ENCODE measurements at places on chromosomes 13 and 19. TPM values are rescaled to one million over a fixed set of nuclear protein-coding genes. Genes with fewer than 3 reads are reported as not detected.

- H3K4me3 ChIP-seq, result no peak overlapping the region
- H3K27ac ChIP-seq, result no peak overlapping the region
- DNase-seq, result no peak
- no peaks in the 10 kb centered on the region for H3K36me3 ChIP-seq
- no peaks in the 10 kb centered on the region for H3K4me1 ChIP-seq
- no peaks in the 10 kb centered on the region for H3K27me3 ChIP-seq
Measured at GRCh38 chr19:19584356-19584755, 34.1 kb downstream of the PBX4 start.

- DNase-seq, result no peak
- no peak overlapping the region for H3K27ac ChIP-seq
- no peak overlapping the region for H3K4me3 ChIP-seq
Measured at GRCh38 chr13:76890021-76890420, 3.8 kb upstream of the KCTD12 start.

DNA sequence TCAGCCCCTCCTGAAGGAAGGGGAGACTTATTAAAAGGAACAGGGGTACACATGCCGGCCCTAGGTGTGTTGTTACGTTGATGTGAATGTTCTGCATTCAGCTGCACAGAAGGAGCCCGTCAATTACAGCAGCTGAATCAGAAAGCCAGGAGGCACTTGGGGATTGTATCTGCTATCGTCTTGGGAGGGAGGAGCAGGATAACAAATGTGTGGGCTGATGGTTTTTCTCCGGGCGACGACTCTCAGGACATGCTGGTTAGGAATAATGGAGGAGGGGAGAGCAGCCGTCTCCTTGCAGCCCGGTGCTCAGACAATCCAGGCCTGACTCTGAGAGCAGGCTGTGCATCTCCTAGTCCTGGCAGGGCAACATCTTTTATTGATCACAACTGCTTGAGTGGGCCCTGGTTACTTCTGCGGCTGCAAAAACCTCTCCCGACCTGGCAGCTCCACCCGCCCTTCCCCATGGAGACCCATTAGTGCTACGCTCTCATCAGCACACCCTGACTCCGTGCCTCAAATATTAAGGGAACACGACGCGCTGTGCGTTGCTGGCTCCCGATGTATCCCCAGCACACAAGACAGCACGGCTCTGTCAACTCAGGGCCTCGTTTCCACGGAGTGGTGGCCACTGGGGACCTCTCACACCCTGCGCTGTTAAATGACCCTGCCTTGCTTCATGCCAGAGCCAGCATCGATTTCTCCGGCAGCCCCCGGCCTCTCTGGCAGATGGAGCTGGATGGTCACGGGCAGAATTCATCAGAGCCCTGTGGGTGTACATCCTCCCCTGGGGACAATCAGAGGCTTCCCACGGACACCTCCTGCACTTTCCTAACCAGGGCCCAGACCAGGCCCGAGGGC is 25.3 kb downstream of the PEPD start:
- no peak overlapping the region for H3K27ac ChIP-seq
- H3K4me1 ChIP-seq, result no peaks in the 10 kb centered on the region
- no peak for DNase-seq
- peaks cover 28% of the 10 kb centered on the region for H3K36me3 ChIP-seq

DNA sequence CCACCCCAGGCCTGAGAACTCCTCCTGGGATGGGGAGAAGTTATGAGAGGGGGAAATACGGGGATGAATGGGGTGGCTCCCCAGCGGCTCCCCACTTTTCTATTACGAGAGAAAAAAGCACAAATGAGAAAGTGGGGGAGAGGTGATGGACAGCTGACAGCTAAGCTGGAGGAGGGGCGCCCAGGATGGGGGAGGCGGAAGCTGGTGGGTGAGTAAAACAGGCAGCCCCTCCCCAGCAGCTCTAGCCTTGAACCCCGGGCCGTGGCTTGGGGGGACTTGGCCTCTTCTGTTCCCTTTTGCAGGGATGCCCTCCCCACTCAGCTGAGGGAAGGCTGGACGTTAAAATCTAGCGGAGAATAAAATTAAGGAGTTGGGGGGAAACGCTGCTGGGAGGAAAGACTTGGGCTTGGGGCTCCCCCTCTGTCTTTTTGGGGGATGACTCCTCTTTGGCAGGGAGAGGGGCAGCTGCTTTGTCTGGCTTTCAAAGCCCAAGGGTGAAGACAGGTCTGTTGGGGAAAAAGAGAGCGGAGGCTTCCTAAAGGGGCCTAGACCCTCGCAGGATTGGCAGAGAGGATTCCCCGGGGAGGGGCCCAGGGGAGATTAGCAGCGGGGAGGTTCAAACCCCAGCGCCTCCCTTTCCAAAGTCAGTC is 1.4 kb upstream of the SAMD1 start:
- H3K27me3 ChIP-seq, result no peaks in the 10 kb centered on the region
- H3K36me3 ChIP-seq, result peaks cover 30% of the 10 kb centered on the region
- no peak overlapping the region for H3K27ac ChIP-seq
- no peak for DNase-seq

DNA sequence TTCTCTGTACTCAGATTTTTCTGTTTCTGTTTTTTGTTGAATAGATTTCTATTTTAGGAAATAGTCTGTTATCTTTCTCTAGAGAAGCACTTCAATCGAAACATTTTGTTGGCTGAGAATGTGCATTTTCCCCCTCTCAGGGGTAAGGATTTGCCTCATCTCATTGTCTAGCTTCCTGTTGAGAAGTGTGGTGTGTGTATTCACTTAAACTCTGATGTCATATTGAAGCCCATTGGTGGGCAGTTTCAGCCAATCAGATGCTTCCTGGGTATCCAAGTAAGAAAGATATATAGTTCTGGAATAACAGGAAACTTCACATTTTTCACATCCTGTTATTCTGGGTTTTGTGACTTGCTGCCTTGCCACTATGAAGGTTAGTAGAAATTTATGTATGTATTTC is 87.6 kb downstream of the ARHGEF7 start:
- H3K4me3 ChIP-seq, result no peak overlapping the region
- H3K36me3 ChIP-seq, result peaks cover 35% of the 10 kb centered on the region
- DNase-seq, result peak; percentile 79
- H3K27ac ChIP-seq, result peak overlapping the region; percentile 35
- peaks cover 22% of the 10 kb centered on the region for H3K4me1 ChIP-seq

DNA sequence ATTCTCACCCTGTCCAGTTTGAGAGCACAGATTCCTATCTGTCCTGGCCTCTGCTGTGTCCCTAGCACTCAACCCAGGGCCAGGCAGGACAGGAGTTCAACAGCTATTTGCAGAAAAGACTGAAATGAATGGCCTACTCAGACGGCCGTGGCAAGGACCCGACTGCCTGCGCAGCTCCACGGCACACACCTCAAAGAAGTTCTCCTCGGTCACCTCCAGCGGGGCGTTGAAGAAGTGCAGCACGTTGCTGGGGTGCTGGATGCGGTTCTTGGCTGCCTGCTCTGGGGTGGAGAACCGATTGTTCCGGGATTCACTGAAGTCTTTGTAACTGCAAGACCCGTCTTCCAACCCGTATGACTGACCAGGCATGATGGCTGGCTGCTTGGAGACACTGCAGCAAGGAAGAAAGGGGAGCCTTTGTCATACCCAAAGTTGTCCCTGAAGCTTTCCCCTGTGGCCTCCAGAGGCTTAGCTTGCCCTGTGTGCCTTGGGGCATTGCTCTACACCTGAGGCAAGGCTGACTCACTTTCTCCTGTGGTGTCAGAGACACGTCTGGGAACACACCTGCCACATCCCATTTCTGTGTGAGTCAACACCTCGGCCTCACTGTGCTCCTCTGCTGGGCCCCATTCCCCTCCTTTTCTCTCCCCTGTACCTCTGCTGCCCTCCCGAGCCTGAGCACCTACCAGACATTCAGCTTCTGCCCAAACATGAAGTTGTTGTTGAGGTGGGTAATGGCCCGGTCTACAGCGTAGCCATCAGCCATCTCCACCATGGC is 6.8 kb upstream of the ECH1 start:
- DNase-seq, result no peak
- H3K4me1 ChIP-seq, result peaks cover 26% of the 10 kb centered on the region
- no peaks in the 10 kb centered on the region for H3K27me3 ChIP-seq
- H3K4me3 ChIP-seq, result no peak overlapping the region
- peaks cover 82% of the 10 kb centered on the region for H3K36me3 ChIP-seq

GRCh38 chr19:28633319-28634018 is 579.5 kb downstream of the UQCRFS1 start:
- no peaks in the 10 kb centered on the region for H3K36me3 ChIP-seq
- H3K27me3 ChIP-seq, result no peaks in the 10 kb centered on the region
- no peak overlapping the region for H3K27ac ChIP-seq
- H3K4me1 ChIP-seq, result 0 out of 2 replicates have a peak, but pooled peaks cover 4% of the 10 kb centered on the region

DNA sequence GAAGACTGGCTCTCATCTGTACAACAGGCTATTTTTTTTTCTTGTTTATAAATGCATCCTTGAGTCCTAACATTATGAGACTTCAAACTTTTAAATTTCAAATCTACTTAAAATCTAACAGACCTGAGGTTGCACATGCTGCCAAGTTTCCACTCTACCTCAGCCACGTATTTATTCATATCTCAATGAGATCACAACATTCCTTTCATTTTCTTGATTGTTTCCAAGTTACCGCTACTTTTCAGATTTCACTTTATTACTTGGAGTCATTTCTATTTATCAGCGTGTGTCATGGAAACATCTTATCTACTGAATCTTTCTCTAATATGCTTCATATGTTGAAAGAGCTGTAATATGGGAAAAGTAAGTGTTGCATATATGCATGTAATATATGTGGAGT is 1257.5 kb upstream of the ATXN8OS start:
- no peaks in the 10 kb centered on the region for H3K4me1 ChIP-seq
- DNase-seq, result no peak
- H3K27ac ChIP-seq, result no peak overlapping the region
- no peaks in the 10 kb centered on the region for H3K36me3 ChIP-seq
- no peaks in the 10 kb centered on the region for H3K27me3 ChIP-seq

GRCh38 chr13:58455094-58455493 is 823.5 kb downstream of the PCDH17 start:
- H3K27me3 ChIP-seq, result no peaks in the 10 kb centered on the region
- no peak overlapping the region for H3K4me3 ChIP-seq
- H3K36me3 ChIP-seq, result no peaks in the 10 kb centered on the region
- H3K27ac ChIP-seq, result no peak overlapping the region
- no peak for DNase-seq

Gene OLFM2
- not detected for total RNA-seq

Gene CDX2
- not detected for total RNA-seq

Gene CGB7
- 0.08 TPM for total RNA-seq

Gene FPR3
- not detected for total RNA-seq

Gene CERS1
- total RNA-seq, result not detected

Data from SJSA1 (cell line).